ENCODE measurements at places on chromosomes 11 and 22.

DNA sequence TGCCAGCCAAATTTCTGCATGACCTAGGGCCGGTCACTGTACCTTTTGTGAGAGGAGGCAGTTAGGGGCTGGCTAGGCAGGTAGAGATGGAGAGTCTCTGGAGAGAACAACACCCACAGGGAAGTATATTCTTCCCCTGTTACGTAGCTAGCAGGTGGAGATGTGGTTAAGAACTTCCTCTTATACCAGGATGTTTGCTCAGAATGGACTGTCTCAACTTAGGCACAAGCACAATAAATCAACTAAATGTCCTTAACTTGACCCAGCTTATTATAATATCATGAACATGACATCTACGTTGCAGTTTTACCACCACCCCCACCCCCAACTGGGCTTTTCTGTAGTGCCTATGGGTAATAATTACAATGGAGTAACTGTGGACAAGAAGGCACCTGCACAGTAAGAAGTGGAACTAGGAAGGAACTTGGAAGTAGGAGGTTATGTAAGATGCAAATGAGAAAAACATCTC is 60.7 kb upstream of the MPEG1 start:
- no peak for DNase-seq

DNA sequence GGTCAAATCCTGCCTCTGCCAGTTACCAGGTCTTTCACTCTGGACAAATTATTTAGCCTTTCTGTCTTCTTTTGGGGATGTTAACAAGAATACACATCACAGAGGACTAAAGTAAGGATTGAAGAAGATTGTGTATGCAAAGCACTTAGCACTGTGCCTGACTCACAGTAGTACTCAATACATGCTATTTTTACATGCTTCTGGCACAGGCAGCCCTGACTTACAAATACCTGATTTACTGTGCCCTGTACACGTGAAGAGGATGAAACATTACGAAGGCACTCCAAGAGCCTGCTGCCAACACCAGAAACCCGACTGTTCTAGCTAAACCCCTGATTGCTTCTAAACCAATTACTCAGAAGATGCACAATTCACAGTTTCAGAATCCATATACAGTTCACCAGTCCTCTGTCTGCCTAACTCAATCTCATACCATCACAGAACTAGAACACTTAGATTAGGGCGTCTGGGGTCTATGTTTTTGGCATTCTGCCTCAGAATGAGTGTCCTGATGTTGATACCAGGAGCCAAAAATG is 300.9 kb upstream of the DDI1 start:
- no peak for DNase-seq

DNA sequence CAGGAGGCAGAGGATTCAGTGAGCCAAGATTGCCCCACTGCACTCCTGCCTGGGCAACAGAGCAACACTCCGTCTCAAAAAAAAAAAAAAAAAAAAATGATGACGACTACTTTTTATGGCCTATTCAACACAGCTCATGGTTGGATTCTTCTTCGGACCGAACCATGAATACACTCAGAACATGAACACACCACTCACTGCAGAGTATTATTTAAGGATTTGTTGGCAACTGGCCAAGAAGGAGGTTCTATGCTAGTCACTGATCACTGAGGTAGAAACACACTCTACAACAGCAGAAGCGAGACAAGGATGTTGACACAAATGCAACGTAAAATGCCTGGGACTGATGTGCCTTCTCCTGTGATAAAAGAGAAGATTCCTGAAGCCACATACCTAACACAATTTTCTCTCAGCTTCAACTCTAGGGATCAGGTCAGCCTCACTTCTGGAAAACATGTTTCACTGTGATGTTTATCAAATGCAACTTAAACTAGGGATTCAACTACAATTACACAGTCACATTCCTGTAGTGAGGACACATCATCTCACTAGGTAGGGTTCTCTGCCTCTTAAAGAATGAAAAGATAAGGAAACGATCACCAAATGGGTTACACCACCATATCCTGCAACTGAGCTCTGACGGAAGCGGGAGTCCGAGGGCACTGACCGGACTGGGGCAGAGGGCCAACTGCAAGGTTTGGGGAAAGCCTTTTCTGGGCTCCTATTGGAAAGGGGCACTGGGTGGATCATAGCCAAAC is 82.5 kb downstream of the SGSM3 start:
- no peak for DNase-seq

- no peak for DNase-seq
These were observed 84.0 kb upstream of the FGF3 start for GRCh38 chr11:69903211-69903610.

DNA sequence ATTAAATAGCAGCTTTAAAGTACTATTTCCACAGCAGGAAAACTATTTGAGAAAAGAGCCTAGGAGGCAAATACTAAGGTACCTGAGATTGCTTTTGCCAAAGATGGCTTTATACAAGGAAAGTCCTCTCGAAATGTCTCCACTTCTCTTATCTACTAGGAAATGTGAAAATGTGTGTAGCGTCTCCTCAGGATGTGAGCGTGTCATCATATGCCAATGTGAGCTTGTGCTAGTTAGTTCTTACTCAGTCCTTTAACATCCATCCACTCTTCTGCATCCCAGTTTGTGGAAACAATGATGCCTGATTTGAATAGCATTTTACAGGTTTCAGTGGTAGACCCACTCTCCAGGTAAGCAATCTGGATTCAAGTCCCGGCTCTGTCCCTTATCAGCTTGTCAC is 421.0 kb downstream of the DYNC2H1 start:
- DNase-seq, result no peak

- no peak for DNase-seq
These were observed 13.4 kb downstream of the OR51B4 start for GRCh38 chr11:5288108-5288905.

DNA sequence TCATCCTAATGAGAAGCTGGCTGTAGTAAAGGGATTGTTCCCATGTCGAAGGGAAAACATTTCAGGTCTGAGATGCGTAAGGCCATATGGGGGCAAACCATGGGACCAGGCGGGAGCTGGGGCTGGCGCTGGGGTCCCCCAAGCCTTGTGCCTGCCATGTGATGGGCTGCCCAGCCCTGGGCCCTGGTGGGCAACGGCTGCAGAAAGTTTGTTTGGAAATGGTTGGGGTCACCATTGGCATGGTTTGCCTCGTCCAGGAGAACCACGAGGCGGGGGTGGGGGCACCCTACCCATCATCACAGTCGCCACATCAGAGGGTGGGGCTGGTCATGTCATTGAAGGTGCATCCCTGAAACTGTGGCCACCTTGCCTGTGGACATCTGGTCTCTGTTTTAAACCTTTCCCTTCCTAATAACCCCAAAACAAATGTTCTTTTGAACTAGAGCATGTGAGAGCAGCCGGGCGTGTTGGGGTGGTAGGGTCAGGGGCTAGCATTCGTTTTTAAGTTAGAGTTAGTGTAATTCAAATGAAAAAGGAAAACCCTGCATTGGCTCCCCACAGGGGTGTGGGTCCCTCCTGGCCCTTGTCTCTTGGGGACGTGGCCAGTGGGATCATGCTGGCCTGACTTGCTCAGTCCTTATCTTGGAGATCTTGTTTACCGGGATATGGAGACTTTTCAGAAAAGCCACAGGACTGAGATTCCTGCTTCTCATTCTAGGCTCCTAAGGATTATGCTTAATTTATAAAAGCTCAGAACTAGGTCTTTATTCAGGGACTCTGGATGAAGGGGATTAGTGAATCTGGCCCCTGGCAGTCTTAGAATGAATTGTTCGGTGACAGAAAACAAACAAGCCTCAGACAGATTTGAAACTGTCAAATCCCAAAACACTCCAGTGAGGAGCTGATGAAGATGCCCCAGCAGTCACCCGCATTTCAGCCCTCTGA is 98.5 kb downstream of the CTTN start:
- no peak for DNase-seq

DNA sequence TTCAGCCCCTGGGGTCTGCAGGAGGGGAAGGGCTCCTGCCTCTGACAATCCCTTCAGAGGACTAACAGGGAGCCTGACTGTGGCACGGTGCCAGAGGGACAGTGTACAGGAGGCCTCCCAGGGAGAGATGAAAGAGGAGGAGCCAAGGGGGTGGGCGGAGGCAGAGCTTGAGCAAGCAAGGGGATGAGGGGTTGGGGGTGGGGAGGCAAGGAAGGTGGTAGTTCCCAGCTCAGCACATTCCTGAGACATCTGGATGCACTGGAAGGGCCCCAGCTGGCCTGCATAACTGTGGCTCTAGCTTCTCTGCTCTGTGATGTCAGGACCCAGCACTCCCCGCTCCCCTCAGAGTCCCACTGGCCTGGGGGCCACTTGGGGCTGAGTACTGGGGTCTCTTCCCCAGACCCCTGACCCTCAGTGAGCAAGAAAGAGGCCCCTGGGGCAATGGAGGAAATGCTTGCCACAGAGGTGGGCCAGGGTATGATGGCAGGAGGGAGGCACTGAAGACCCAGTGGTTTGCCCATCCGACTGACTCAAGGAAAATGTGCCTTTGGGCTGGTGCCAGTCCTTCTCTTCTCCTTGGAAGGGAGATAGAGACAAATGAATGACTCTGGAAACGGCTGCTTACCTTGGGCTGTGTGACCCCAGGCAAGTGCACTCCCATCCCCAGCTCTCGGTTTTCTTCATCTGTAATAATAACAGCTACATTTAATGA is 13.3 kb downstream of the CREB3L1 start:
- peak; percentile 96 for DNase-seq

GRCh38 chr11:87778357-87778756 is 396.9 kb downstream of the RAB38 start:
- no peak for DNase-seq
